ENCODE measurements at places on chromosomes 7 and 10.

DNA sequence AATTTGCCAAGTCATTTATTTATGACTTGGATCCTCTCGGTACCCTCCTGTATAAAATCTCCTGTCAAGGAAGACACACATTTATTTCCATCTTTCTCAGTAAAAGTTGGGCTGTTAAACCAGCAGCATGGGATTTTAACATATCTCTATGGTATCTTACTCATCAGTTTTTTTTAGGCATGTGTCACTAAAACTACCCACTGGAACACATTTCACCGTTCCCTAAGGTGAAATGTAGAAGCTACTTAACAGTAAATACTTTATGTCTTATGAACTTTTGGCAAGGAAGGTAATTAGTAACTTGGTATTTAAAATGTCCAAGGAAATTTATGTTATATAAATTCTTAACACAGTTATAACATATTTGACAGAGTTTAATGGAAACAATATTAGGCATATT lies 152.5 kb upstream of the HDAC9 start:
- no peak for DNase-seq

GRCh38 chr7:119664601-119665000 lies 608.4 kb upstream of the KCND2 start:
- no peak for DNase-seq

- DNase-seq = no peak
Observed at GRCh38 chr10:79001082-79001885, 67.5 kb upstream of the ZMIZ1 start.

DNA sequence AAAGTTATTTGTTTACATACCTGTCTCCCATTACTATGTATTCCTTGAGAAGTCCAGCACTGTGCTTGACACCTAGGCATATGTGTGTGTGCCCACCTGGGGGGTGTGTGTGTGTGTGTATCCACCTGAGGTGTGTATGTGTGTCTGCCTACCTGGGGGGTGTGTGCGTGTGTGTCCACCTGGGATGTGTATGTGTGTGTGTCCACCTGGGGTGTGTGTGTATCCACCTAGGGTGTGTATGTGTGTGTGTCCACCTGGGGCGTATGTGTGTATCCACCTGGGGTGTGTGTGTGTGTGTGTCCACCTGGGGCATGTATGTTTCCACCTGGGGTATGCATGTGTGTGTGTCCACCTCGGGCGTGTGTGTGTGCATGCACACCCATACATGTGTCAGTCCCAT lies 603.5 kb downstream of the PHTF2 start:
- DNase-seq = no peak

DNA sequence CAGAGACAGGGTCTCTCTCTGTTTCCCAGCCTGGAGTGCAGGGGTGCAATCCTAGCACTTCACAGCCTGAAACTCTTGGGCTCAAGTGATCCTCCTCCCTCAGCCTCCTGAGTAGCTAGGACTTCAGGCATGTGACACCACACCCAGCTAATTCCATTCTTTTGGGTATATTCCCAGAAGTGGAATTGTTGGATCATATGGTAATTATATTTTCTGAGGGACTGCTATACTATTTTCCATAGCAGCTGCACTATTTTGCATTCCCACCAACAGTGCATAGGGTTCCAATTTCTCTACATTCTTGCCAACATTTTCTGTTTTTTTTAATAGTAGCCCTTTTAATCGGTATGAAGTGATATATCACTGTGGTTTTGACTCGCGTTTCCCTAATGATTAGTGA lies 30.0 kb upstream of the RAB11FIP2 start:
- DNase-seq = no peak

DNA sequence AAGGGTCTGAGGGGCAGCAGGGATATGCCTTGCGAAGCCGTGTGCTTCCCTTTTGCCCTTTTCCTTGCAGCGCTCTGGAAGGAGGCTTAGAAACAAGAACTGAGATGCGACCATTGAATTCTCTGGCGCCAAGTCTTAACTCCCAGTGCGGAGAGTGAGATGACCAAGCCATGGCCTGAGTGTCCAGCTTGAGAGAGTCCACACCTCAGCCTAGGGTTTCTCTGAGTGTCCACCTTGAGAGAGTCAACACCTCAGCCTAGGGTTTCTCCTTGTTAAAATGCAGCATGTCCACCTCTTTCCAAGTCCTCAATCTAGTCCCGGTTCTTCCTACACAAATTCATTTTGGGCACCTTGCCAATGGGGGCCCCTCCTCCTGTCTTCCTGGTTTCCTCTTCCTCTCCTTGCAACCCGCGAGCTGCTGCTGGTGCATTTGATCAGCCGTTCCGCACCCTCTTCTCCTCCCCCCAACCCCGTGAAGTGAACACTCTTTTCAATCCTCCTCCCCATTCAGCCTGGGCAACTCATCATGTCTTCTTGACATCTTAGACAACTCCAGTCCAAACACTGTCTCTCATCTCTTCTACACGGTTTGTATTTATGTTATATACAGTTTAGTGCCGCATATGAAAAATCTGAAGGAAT lies 178.2 kb upstream of the PITRM1 start:
- DNase-seq = no peak

- DNase-seq = no peak
Observed at GRCh38 chr10:94092848-94093247, 99.1 kb downstream of the PLCE1 start.

Measured in stimulated activated CD4-positive, alpha-beta T cell treated with anti-CD3 and anti-CD28 coated beads, Interleukin-4, amount 100 ng/mL, for 48 hours (primary cell).